Muscle of leg (tissue), 16 donors: ENCODE measurements at places on chromosomes 4 and X. TPM values are rescaled to one million over a fixed set of nuclear protein-coding genes. Genes with fewer than 3 reads are reported as not detected.

Gene CTAG1B
- total RNA-seq = not detected

Gene REST
- 33.6 TPM for total RNA-seq

Gene GYPE
- total RNA-seq = 1.2 TPM

Gene GAGE12F
- total RNA-seq = not detected

Gene CTAG1A
- total RNA-seq = not detected

Gene SPACA5
- not detected for total RNA-seq

DNA sequence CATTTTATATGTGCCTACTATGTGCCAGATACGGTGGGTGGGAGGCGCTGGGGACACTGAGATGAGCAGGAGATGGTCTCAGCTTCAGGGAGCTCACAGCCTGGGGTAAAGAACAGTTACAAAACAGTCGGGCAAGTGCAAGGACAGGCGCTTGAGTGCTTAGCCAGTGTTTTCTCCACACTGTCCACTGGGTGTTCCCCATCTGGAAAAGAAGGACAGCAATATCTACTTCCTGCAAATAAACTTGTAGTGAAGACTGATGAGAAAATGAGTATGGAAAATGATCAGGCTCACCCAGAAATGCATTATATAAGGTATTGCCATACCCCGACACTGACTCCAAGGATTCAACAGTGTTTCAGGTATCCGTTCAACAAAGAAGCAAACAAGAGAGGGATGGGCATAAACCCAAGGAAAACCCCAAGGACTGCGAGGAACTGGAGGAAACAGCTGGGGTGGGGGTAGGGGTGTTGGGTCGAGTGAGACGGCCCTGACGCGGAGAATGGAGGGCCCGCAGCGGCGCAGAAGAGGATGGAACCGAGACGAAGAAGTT, 835 bp downstream of the TMEM185A start:
- peak overlapping the region; percentile 53 for H3K4me3 ChIP-seq
- H3K36me3 ChIP-seq = no peaks in the 10 kb centered on the region

DNA sequence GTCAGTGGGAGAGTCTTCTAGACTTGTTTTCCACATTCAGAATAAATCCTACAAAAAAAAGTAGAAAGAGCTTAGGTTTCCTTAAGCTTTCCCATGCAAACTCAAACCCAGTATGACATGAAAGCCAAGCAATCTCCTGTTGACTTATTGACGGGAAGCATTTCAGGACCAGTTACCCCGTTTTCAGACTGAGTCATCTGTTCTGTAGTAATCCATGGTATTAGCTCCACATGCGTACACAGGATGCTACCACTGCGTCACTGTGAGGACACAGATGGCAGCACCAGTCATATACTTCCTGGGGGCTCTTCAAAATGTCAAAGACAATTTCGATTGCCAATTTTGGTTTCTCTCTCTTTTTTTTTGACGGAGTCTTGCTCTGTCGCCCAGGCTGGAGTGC, 224.9 kb upstream of the MAD2L1 start:
- DNase-seq = no peak
- H3K4me3 ChIP-seq = no peak overlapping the region
- no peak overlapping the region for H3K27ac ChIP-seq
- no peaks in the 10 kb centered on the region for H3K27me3 ChIP-seq
- H3K36me3 ChIP-seq = no peaks in the 10 kb centered on the region
- H3K4me1 ChIP-seq = no peaks in the 10 kb centered on the region

DNA sequence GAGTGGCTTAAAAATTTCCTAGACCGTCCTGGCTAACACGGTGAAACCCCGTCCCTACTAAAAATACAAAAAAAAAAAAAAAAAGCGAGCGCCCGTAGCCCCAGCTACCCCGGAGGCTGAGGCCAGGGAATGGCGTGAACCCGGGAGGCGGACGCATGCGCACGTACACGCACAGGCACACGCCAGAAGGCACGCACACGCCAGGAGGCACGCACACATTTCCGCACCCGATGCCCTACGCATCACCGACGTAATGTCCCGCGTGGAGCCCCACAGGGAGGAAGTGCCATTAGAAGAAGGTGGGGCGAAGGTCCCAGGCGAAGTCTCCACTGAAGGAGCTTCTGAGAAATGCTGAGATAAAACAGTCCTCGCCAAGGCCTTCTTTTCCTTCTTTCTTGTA, 41.4 kb downstream of the NLGN4X start:
- H3K4me1 ChIP-seq = no peaks in the 10 kb centered on the region
- DNase-seq = no peak
- no peaks in the 10 kb centered on the region for H3K36me3 ChIP-seq
- H3K27me3 ChIP-seq = no peaks in the 10 kb centered on the region
- no peak overlapping the region for H3K4me3 ChIP-seq
- H3K27ac ChIP-seq = no peak overlapping the region

DNA sequence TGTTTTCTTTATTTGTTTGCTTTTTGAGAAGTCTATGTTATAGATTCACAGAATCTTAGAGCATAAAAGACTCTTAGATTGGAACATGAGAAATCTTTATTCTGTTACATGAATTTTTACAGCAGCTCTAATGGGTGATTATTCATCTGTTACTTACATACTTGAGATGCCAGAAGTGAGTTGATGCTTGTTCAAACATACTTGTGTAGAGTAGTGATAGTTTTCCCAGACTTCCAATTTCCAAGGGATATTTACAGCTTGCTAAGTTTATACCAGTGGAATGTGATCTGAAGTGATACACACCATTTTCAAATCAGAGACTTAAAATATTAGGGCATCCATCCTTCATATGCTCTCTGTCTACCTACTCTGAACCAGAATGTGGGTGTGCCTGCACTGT, 252.9 kb upstream of the SMIM31 start:
- H3K4me1 ChIP-seq = no peaks in the 10 kb centered on the region
- H3K36me3 ChIP-seq = no peaks in the 10 kb centered on the region
- peak; percentile 15 for DNase-seq
- no peak overlapping the region for H3K4me3 ChIP-seq
- no peak overlapping the region for H3K27ac ChIP-seq

DNA sequence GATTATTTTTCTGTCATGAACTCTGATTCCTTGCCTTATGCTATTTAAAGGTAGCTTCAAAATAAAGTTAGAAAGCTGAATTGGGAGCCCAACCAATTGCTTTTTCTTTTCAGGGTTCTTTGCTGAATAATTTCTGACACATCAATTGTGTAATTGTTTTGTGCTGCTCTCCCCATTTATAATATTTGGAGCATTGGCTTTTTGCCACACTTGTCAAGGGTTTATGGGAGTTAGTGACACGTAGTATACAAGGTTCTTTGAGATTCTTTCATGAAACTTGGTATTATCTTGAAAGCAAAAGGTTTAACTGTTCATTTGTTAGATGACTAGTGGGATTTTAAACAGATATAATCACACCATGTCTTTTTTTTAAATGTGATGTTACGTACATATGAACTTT, 80.9 kb downstream of the POLA1 start:
- H3K4me3 ChIP-seq = no peak overlapping the region
- H3K36me3 ChIP-seq = peaks cover 2% of the 10 kb centered on the region
- H3K27ac ChIP-seq = no peak overlapping the region
- peaks cover 4% of the 10 kb centered on the region for H3K27me3 ChIP-seq
- no peak for DNase-seq

- H3K4me1 ChIP-seq = no peaks in the 10 kb centered on the region
- no peak overlapping the region for H3K4me3 ChIP-seq
- no peak overlapping the region for H3K27ac ChIP-seq
- no peaks in the 10 kb centered on the region for H3K36me3 ChIP-seq
Observed at GRCh38 chrX:122584981-122585380, 599.1 kb upstream of the GRIA3 start.

- H3K27me3 ChIP-seq = no peaks in the 10 kb centered on the region
- no peak overlapping the region for H3K4me3 ChIP-seq
- no peak for DNase-seq
- no peaks in the 10 kb centered on the region for H3K4me1 ChIP-seq
- H3K27ac ChIP-seq = no peak overlapping the region
Observed at GRCh38 chr4:129917651-129918050, 821.7 kb downstream of the C4orf33 start.

GRCh38 chr4:117634716-117635115, 399.6 kb upstream of the NDST3 start:
- H3K27me3 ChIP-seq = no peaks in the 10 kb centered on the region
- no peak overlapping the region for H3K4me3 ChIP-seq
- H3K4me1 ChIP-seq = no peaks in the 10 kb centered on the region
- H3K27ac ChIP-seq = no peak overlapping the region

GRCh38 chrX:149984411-149984810, 46.1 kb upstream of the EOLA2 start:
- no peak overlapping the region for H3K27ac ChIP-seq
- H3K4me3 ChIP-seq = no peak overlapping the region
- H3K4me1 ChIP-seq = peaks cover 13% of the 10 kb centered on the region
- no peaks in the 10 kb centered on the region for H3K36me3 ChIP-seq
- DNase-seq = no peak
- H3K27me3 ChIP-seq = peaks cover 3% of the 10 kb centered on the region
